Stimulated activated CD4-positive, alpha-beta T cell treated with anti-CD3 and anti-CD28 coated beads, Interleukin-1b, Interleukin-23, amount 100 ng/mL, for 48 hours (primary cell): ENCODE measurements at places on chromosomes 12 and 14.

DNA sequence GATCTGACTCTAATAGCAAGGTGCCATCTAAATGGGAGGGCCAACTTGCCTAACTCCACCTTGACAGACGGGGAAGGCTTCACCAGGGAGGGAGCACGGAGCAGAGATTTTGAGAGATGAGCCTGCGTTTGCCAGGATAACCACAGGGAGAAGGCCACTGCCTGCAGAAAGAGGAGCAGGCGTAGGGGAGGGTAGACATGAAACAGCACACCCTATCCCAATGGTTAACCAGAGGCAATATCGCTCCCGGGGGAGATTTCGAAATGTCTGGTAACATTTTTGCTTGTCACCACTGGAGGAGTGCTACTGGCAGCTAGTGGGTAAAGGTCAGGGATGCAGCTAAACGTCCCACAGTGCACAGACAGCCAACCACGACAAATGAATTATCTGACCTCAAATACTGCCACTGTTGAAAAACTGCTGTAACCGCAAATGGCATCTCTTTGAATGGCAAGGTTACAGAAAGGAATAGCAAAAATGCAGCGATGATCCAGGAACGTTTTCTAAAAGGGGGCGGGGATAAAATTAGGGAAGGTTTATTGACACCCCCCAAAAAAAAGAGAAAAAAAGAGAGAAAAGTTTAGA lies 126.0 kb upstream of the ATF7IP start:
- peak; percentile 43 for DNase-seq

GRCh38 chr14:71508901-71509300 lies 423.3 kb upstream of the RGS6 start:
- no peak for DNase-seq

GRCh38 chr14:75513911-75514672 lies 8.2 kb upstream of the BATF start:
- DNase-seq: no peak

DNA sequence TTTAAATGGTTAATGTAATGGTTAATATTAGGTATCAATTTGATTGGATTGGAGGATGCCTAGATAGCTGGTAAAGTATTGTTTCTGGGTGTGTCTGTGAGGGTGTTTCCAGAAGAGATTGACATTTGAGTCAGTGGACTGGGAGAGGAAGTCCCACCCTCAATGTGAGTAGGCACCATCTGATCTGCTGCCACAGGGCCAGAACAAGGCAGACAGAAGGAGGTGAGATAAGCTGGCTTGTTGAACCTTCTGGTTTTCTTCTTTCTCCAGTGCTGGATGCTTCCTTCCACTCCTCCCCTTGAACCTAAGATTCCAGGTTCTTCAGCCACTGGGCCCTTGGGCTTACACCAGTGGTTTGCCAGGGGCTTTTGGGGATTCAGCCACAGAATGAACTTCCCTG lies 756.5 kb upstream of the LRFN5 start:
- DNase-seq: no peak

DNA sequence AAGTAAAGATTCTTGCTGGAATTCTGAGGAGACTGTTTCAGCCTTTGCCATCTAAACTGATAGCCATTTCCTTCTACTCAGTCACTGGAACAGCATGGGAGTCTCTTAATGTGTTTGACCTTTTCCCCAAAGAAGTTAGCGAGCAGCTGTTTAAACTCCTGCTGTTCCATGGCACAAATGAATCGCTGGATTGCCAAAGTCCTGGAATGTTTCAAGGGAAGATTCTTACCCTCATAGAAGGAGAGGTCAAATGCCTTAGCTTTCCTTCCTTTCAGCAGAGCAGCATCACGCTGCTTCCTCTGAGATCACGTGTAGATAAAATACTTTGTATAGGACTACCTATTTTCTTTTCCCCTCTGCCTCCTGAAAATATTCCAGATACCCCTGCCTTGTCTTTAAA lies 10.5 kb upstream of the NR2C1 start:
- no peak for DNase-seq

DNA sequence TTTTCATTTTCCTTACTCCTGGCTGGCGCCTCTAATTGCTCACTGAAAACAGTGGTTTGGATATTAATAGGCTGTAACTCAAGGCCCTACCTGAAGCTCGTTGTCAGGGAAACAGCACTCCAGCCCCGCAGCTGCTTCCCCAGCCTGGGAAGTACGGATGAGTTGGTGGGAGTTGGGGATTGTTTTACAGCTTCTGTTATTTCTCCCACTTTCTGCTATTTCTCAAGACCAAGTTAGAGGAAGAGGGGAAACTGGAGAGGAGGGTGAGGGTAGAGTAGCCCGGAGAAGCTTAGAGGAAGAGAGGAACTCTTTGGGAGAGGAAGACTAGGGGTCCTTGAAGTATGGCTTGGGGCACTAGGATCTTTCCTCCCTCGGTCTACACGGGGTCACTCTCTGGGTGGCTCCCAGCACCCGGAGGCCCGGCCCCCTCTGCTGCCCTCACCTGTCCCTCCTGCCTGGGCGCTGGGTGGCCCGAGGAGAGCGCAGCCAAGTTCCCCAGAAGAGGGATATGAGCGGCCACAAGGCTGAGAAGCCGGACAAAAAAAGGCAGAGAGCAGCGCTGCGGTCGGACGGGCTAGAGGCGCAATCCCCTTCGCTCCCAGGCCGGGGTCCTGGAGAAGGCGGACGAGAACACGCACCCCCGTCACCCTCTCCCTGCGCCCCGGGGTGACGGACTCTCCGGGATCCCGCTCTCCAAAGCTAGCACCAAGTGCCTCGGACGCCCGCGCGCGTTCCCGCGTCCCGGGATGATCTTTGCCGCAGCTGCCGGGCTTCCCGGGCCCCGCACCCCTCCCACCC lies 671 bp downstream of the SPTB start:
- DNase-seq: no peak

DNA sequence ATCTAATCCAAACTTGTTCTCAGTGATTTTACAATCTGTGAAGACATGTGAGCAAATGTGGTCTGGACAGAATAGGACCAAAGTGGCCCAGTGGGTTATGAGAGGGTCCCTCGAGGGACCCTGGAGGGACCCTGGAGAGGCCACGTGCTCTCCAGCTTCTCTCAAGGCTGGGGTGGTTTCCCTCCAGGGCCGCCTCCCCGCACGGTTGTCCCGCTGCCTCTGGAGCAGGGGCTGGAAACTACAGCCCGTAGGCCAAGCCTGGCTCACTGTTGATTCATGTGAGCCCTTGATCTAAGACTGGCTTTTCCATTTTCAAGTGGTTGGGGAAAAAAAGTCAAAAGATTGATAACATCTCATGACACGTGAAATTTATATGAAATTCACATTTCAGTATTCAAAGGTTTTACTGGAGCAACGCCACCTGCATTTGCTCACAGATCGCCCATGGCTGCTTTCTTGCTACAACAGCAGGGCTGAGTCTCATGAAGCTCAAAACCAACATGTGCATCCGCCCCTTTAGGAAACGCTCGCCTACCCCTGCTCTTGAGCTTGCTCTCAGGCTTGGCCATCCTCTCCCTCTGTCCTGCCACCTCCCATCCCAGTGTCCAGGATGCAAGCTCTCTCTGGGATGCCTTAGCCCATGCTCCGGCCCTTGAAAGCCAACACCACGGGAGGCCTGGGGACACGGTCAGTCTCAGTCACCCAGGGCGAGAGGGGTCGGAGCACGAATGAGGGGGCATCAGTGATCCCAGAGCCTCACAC lies 12.1 kb upstream of the LRTM2 start:
- no peak for DNase-seq

GRCh38 chr14:24693353-24693737 lies 59.4 kb upstream of the GZMB start:
- DNase-seq: no peak

DNA sequence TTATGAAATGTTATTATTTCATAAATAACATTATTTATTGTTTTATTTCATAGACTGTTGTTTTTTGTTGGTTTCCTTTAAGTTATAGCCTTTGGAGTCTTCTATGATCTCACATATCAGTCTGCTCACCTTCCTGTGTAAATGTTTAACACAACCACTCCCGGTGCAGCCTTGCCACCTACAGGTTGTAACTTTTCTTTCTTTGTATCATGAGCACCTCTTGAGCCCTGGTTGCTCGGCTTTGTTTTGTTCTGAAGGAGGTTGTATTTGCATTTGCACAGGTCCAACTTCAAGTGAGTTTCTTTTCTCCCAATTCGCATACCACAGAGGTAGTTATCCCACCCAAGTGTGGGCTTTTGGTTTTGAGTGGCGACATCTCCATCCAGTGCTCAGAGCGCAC lies 121.4 kb downstream of the SLC15A4 start:
- no peak for DNase-seq

DNA sequence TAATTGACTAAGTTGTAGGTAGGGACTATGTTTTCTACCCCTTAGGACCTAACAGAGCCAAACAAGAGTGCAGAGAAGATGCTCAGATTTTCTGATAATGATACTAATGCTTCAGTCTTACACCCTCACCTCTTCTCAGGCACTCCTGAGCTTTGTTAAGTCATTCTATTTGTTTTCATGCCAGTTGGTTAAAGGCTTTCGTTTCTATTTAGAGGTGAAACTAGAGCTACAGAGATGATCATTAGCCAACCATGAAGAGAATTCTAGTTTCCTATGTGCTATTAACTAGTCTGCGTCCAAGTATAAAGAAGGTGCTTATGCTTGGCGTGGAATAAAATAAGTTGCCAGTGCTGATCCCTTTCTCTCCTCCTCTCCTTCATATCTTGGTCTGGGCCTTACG lies 34.6 kb upstream of the PYGL start:
- DNase-seq: no peak

DNA sequence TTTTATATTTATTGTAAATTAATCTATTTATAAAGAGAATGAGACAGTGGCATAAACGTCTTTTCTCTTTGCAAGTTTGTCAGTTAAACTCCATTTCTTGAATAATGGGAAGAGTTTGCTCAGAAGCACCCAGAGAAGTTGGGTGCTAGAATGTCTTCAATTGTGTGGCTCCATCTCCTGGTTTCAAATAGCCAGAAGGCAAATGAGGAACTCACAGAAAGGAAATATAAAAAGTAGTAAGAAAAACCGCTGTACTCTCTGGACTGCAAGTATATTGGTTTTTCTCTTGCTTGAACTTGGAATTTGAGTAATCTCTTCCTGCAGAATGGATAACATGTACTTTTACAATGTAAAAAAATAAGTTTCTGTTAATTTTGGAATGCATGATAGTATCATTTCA lies 217.5 kb downstream of the DPY19L2 start:
- no peak for DNase-seq

DNA sequence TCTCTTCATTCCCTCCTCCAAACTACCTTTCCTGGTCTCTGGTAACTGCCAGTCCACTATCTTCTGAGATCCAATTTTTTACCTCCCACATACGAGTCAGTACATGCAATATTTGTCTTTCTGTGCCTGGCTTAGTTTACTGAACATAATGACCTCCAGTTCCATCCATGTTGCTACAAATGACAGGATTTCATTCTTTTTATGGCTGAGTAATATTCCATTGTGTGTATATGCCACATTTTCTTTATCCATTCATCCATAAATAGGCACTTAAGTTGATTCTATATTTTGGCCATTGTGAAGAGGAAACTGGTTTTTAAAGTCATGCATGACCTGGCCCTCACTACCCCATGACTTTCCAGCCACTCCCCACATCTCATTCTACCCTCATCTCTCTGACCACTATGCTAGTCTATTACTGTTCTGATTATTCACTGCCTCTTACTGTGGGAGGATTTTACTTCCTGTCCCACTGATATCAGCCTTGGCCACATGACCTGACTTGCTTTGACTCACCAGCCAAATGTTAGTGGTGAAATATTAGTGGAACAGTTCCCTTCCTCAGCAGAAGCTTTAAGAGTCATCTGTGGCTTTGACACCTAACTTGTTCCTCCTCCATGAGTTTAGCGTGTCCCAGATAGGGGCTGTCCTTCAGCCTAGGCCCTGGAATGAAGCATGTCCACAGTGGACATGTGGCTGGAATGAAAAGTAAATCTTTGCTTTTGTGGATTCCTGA lies 52.2 kb downstream of the GOLGA5 start:
- peak; percentile 43 for DNase-seq

DNA sequence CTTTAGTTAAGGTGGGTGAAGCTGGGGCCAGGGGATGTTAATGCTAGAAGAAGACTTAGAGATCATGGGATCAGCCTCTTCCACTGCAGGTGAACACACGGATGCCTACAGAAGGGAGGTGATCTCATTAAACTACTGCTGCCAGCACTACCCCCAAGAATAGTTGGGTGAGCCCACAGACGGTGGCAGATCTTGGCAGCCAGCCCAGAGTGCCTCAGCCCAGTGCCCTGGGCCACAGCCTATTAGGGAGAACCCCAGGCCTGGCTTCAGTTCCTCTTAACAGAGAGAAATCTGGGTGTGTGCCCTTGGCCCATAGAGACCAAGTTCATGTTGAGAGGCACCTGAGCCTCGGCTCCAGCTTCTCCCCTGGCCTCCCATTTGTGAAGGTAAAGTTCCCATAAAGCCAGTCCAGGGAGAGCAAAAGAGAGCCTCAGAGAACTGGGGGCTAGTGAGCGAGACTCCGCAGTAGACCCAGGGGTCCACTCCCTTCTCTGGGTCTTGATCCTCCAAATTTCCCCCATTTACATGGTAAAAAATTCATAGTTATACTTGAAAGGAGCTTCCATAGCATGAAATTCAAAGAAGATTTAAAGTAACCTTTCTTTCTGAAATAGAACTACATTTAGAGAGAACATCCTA lies 125.0 kb upstream of the CCND2 start:
- peak; percentile 59 for DNase-seq

DNA sequence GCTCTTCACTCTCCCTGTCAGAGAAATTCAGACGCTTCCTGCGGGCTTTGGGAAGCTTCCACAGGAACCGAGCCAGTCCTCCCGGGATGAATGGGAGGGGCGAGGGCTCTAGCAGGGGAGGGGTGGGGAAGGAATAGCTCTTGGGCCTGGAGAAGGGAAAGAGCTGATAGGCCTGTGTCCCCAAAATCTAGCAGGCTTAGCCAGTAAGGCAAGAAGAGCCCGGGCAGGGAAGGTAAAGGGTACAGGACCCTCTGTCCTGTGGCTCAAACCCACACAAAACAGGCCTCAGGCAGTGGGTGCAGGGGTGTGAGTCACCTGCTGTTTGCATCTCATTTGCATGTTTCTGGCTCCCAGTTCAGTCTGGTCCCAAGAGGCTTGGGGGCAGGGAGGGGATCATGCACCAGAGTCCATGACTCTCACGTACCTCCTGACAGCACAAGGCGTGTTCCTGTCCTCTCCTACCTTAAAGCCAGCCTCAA lies 8.7 kb upstream of the SMUG1 start:
- no peak for DNase-seq

GRCh38 chr12:22477166-22477893 lies 67.0 kb downstream of the C2CD5 start:
- DNase-seq: no peak

DNA sequence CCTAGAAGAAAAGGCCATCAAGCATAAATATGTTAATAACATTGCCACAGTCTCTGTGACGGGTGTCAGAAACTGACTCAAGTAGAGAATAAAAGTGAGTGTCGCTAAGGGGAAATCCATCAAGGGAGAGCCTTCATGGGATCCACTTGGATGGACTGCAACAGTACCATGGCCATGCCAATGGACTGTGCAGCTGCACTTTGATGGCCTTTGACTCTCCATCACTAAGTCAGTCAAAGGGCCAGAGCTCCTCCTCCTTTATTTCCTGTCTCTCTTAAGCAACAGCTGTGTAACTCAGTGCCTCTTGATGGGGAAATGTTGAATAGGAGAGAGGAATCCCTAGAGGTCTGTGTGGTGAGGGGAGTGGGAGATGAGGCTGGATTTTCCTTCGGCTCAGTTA lies 335.2 kb downstream of the BMP4 start:
- DNase-seq: no peak

- DNase-seq: no peak
Observed at GRCh38 chr12:71652656-71653055, 11.0 kb downstream of the ZFC3H1 start.
